Stimulated activated CD8-positive, alpha-beta memory T cell treated with anti-CD3 and anti-CD28 coated beads, Interleukin-12 subunit alpha, Interleukin-12 subunit beta, amount 100 ng/mL, for 1 hour (primary cell): ENCODE measurements at places on chromosomes 2 and 18.

- DNase-seq: no peak
Measured at GRCh38 chr18:76588601-76589226, 93.7 kb upstream of the ZNF516 start.

- DNase-seq: no peak
Measured at GRCh38 chr2:187709065-187709464, 154.8 kb upstream of the TFPI start.

DNA sequence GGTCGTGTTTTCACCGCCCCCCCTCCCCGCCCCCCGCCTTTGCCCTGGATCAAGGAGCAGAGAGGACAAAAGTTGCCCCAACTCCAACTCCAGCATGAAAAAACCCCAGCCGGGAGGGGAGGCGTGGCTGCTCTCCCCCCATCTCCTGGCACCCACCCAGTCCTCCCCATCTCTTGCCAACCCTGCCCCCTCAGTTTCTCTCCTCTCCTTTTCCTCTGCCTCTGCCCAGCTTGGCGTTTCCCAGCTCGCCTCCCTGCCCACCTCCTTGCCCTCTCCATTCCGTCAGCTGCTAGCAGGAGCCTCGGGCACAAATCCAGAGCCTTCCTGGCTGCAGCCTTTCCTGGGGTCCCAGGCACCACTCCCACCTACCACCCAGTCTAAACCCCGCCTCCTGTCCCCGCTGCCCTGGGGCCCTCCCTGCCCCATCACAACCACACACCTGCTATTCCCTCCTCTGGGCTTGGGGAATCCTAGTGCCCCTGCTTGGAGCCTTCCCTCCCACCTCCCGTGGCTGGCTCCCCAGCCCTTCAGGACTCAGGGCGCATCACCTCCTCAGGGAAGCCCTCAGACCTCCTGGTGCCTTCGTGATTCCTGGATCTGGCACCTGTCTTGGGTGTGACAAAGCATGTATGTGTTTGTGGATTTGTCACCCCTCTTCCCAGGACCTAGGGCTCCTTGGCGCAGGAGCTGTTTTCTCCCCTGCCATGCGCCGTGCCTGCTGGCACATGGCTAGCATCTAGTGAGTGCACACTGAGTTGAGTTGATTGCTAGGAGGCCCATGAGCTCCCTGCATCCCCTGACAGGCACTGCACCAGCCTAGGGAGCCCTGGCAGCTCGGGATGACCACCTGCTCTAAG, 209.1 kb downstream of the TFCP2L1 start:
- DNase-seq: no peak

DNA sequence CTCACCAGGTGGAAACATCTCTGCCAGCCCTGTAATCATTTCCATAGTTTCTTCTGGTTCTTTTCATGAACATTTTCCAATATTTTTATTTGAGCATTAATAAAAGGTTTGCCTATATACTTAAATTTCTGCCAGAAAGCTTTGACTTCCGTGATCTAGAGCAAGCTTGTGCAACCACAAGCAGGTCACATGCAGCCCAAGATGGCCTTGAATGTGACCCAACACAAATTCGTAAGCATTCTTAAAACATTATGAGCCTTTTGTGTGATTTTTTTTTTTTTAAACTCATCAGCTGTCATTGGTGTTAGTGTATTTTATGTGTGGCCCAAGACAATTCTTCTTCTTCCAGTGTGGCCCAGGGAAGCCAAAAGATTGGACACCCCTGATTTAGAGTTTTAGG, 51.6 kb downstream of the NEDD4L start:
- DNase-seq: no peak

- no peak for DNase-seq
Measured at GRCh38 chr2:105257981-105258380, 16.4 kb downstream of the GPR45 start.

DNA sequence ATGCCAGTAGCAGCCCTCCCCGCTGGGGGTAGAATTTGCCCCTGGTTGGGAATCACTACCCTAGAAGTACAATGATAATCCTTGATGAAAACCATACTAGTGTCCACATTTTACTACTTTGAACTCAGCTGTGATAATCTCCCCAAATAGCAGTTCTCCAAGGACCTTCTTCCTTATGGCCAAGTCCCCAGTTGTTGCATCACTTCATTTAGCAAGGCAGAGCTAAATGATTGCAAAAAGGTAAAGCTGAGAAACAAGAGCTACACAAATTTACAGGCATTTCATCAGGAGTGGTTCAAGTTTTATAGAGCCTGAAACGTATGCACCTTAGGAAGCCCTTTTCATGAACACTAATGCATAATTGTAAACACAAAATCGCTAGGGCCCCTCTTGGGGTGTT, 44.9 kb upstream of the REL start:
- no peak for DNase-seq

DNA sequence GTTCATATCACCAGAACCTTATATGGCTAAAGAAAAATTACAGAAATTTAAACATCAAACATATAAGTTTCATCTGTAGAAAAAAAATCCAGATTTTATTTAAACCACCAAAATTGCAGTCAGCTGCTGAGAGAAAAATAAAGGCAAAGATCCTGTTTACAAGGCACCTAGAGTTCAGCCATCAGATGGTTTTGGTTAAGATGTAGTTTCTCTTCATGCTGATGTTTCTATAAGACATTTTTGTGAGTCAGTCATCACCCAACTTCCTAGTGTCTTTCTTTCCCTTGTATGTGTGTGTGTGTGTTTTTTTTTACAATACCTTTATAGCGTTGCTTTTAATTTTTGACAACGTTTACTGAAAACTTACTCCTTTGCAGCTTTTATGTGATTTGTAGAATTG, 26.1 kb upstream of the MMADHC start:
- no peak for DNase-seq

DNA sequence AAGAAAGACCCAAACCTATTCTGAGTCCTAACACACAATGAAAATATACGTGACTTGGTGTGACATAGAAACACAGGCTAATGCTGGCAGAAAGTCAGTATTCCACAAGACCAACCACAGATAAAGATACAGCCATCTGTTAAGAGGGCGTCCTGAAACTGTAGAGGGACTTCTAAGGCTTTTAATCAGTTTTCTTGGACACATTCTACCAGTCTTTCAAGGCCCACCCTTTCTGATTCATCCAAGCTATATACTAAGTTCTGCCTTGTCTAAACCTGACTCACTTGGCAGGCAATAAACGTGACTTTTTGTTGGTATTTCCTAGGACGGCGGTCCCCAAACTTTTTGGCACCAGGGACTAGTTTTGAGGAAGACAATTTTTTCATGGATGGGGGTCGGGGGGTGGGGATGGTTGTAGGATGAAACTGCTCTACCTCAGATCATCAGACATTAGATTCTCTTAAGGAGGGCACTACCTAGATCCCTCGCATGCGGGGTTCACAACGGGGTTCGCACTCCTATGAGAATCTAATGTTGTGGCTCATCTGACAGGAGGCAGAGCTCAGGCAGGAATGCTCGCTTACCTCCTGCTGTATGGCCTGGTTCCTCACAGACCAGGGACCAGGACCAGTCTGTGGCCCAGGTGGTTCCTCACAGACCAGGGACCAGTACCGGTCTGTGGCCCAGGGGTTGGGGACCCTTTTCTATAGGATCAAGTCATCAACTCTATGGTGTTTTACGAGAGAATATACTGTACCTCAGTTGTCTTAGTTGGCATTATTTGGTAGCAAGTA, 61.4 kb downstream of the SP3 start:
- DNase-seq: no peak

GRCh38 chr2:155350783-155351580, 652.5 kb downstream of the KCNJ3 start:
- no peak for DNase-seq

- DNase-seq: no peak
Measured at GRCh38 chr18:1751249-1751648, 820.1 kb downstream of the METTL4 start.

- no peak for DNase-seq
Measured at GRCh38 chr18:44826418-44827259, 146.0 kb downstream of the SETBP1 start.

DNA sequence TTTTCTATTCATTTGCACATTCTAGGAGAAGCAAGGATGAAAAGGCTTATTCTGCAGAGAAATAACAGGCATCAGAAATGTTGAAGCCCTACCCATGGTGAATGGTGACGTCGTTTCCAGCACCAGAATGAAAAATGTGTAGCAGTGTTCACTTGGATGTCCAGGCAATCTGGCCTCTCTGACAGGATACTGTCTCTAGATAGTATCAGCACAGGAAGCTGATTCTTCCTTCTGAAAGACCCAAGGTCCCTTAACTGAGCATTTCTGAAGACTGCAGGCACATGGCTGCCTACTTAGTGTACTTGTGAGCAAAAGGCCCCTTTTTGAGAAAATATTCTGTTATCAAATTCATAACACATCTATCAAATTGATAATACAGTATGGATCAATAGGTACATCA, 234.1 kb downstream of the XIRP2 start:
- no peak for DNase-seq

DNA sequence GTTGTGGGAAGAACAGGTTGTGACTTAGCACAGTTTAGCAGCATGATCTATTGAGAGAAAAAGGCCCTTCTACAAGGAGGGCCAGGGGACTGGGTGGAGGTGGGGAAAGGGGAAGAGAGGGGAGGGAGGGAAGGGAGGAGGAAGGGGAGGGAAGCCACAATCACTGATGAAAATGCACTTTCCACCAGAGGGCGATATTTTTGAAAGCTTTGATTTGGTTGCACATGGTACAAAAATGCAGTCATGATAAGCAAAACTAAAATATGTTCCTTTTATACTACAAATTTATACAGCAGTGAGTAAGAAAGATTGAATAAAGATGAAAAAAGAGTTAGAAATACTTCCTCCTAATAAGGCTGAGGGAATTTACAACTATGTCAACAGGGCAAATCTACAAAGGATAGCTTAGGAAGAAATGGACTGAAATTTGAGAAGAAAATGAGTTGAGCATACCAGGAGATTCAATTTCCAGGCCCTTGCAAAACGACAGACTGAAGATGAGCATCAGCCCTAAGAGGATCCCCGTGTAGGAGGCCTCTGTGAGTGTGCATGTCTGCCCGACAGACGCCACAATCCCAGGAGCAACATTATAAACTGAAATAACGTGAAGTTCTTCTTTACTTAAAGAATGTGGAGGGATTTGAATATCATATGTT, 17.2 kb downstream of the SH3YL1 start:
- DNase-seq: no peak

DNA sequence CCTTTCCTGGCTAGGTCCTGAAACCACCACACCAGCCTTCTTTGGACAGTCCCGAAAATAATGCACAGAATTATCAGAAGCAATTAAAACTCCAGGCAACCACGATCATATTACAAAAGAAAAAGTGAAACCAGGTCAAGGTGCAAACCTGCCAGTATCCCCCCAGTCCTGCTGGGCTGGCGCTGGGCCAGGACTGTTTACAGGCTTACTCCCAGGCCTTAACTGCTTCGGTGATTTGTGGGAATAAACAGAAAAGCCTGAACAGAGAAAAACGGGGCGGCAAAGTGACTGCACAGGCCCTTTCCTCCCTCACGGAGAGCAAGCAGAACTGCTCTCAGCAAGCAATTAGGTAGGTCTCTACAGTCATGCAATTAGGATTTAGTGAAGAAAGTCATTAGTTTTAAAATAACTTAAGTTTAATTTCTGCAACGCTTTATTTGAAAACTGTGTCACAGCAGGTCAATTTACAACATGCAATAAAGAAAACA, 1.3 kb downstream of the HDAC4 start:
- no peak for DNase-seq

DNA sequence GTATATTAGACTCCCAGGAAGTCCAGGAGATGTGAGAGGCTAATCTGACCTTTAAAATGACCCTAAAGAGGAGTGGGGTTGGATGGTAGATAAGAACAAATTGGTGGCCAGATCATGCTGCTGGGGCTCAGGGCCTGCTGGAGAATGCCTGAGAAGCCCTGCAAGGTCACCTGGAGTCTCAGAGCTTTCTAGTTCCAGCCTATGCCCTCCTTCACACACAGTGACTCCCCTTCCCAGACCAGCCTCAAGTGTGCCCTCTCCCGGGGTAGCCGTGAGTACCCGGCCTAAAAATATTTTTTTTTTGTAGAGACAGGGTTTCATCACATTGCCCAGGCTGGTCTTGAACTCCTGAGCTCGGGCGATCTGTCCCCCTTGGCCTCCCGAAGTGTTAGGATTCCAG, 44.2 kb upstream of the FZD5 start:
- DNase-seq: no peak

DNA sequence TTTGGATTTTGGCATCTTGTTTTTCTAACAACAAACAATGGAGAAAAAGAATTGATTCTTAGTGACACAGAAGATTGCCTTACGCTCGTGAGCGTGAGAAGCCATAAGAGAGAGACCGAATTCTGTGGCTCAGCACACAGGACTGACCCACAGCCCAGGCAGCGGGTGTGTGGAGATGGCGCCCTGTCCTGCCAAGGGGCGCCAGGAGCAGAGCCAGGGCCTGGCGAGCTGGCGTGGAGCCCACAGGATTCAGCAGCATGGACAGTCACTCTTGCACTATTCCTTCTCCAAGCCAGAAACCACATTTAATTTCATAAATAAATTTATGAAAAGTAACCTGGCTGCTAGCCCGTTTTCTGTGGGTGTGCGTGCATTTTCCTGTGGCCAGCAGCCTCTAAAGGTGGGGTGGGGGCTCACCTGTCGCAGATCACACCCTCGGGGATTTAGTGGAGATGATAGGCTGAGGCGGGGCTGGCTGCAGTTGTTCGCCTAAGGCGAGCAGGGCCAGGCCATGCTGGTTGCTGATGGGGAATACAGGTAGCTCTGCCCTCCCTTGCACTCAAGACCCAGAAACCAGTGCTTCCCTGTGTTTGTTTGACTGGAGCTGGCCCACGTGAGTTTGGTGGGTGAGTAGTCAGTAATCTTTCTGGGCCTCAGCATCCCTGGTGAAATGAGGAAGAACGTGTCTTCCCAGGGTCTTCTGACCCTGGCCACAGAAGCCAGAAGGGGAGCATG, 46.2 kb downstream of the FAM168B start:
- no peak for DNase-seq
